ENCODE measurements at places on chromosomes 11 and 22.

GRCh38 chr11:923691-924405, 1.8 kb upstream of the AP2A2 start:
- no peak for DNase-seq

GRCh38 chr22:38730411-38730871, 24.7 kb downstream of the GTPBP1 start:
- no peak for DNase-seq

DNA sequence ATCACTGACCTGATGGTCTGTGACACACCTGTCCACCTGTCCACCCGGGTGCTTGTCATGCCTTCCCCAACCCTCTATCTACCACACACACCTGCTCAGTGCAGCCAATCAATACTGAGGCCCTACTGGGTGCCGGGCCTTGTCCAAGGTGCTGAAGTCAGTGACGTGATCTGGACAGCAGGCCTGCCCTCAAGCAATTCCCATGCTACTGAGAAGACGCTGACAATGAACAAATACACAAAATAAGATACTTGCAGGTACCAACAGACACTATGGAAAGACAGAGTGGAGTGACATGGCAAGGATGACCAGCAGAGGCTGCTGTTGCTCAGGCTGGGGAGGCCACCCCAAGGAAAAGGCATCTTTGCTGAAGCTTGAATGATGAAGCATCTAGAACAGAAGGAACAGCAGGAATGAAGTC, 21.2 kb downstream of the PLAAT3 start:
- DNase-seq, result no peak

GRCh38 chr11:101470419-101470818, 113.4 kb downstream of the TRPC6 start:
- DNase-seq, result no peak

- DNase-seq, result no peak
These were observed 261.4 kb downstream of the TBC1D22A start for GRCh38 chr22:47023871-47024270.
